BJ (cell line): ENCODE measurements at places on chromosomes 3 and 15.

DNA sequence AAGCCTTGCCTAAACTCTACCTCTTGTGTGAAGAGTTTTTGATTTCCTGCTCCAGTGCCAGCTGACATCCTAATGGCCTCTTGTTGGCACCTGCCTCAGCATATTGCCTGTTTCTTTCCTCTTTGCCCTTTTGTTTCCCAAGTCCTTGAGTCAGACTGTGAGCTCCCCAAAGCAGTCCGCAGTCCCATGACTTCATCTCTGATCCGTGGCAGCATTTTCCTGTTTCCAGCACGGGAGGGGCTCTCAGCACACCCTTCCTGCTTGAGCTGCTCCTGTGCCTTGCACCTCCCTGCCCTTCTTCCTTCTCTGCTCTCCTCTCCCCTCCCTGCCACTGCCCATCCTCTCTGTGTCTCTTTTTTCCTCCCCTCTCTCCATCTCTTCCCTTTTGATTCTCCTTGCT is 179.6 kb downstream of the EPHB1 start:
- no peak for DNase-seq

GRCh38 chr15:63436341-63436740 is 54.7 kb upstream of the CA12 start:
- no peak for DNase-seq

- no peak for DNase-seq
These were observed 21.6 kb upstream of the GCNT3 start for GRCh38 chr15:59590027-59590426.

GRCh38 chr3:10321630-10322351 is 879 bp upstream of the SEC13 start:
- no peak for DNase-seq

DNA sequence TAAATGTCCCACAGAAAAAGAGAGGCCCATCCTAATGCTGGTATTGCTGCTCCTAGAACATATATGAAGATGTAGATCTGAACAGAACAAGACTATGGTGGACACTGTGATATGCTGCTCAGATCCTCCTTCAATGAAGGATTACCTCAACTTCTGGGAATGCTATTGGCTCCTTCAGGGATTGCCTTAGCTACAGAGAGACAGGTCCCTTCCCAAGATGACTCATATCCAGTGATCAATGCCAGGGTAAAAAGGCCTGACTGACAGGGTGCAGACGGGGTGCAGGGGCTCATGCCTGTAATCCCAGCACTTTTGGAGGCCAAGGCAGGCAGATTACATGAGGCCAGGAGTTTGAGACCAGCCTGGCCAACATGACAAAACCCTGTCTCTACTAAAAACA is 20.5 kb upstream of the STAG1 start:
- DNase-seq: no peak

- peak; percentile 35 for DNase-seq
These were observed 84.1 kb downstream of the MEIS2 start for GRCh38 chr15:37016231-37016630.

DNA sequence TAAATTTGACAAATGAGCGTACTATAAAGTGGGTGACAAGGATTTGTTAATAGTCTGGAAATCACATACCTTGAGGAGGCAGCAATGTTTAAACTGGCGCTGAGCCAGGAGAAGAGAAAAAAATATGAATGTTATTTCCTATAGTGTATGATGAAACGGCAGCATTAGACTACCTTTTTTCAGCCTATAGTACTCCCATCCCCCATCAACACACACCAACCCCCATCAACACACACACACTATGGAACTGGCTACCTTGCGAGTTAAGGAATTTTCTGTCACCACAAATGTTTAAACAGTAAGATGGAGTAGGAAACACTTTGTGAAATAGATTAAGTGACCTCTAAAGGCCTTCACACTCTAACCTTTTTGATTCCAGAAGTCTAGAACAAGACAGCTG is 46.8 kb upstream of the ZCWPW2 start:
- DNase-seq: no peak

DNA sequence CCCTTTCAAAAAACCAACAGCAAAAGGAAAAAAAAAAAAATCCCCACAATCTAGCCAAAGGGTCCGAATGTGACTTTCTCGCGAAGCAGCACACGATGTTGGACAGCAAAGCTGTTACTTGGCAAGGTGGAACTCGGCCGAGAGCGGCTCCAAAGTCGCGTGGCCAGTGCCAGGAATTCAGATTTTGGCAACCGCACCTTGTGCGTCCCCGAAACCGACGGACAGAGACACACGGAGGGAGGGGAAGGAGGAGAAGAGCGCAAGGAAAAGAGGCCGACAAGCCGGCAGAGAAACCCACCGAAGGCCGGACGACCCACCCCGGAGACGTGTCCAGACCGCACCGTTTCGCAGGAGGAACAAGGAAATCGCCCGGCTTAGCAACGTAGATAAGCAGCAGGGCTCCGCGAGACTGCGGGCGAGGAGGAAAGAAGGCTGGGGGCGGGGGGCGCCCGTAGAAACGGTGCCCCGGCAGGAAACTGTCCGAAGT is 517.3 kb downstream of the MECOM start:
- DNase-seq: no peak

- DNase-seq: no peak
These were observed 227.7 kb downstream of the ADAMTS17 start for GRCh38 chr15:100114100-100114499.

DNA sequence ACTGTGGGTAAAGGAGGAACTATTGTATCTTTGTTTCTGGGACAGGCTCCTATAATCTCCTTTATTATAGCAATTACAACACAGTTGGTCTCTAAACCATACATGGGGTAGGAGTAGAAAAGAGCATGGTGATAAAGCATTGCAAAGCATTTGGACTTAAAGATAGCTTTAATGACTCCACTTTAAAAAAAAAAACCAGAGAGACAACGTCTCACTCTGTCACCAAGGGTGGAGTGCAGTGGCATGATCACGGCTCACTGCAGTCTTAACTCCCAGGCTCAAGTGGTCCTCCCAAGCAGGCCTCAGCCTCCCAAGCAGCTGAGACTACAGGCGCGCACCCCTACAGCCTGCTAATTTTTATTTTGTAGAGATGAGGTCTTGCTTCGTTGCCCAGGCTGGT is 68.2 kb downstream of the DENND4A start:
- DNase-seq: no peak

- DNase-seq: no peak
These were observed 43.9 kb upstream of the USP3 start for GRCh38 chr15:63460210-63461155.

GRCh38 chr3:58693940-58694850 is 27.6 kb upstream of the FAM3D start:
- DNase-seq: no peak

- DNase-seq: no peak
These were observed 259.5 kb upstream of the GRM7 start for GRCh38 chr3:6601374-6601773.

DNA sequence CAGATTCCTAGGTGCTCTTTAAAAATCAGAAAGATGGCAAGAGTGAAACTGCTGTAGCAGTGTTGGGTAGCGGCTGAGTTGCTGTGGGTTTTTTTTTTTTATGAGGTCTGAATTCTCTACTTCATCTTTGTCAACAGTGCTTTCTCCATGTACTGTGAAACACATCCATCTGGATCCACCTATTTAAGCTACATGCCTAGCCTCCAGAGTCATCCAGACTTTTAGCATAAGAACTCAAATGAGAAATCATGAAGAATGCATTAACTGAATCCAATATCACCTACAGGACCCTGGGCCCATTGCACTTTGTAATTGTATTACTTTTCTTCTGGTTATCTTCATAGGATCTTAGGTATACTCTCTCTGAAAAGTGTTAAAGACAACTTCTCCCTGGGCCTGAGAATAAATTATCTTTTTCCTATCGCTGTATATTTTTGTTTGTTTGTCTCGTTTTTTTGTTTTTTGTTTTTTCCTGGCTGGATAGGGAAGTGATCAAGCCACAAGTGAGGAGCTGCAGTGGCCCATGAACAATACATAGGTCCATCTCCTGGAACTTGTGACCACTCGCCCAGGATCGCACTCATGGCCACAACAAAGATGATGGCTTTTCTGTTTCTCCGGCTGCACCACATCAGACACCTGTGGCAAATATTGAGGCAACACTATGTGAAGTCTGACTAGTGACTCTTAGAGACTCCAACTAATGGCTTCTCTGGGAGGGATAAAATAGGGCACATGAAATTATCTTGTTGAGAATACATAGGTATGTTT is 609.9 kb upstream of the AGTR1 start:
- DNase-seq: no peak

DNA sequence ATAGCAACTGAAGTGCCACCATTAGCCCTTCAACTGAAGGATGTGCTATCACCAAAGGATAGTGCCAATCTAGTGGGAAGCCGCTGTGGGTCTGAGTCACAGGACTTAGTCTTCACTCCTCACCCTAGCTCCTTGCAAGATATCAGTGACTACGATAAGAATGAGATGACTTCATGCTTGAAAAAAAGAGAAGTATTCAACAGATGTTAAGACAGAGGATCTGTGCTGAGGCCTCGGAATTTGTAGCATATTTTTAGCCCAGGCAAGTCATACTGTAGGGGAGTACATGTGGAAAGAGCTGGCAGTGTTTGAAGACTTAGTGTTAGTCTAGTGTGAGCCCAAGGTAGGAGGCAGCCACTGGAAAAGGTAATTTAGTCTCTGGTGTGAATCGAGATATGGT is 270.7 kb upstream of the LRTM1 start:
- DNase-seq: peak; percentile 96

- peak; percentile 31 for DNase-seq
These were observed 72.3 kb downstream of the CD200R1L start for GRCh38 chr3:112774293-112774926.

DNA sequence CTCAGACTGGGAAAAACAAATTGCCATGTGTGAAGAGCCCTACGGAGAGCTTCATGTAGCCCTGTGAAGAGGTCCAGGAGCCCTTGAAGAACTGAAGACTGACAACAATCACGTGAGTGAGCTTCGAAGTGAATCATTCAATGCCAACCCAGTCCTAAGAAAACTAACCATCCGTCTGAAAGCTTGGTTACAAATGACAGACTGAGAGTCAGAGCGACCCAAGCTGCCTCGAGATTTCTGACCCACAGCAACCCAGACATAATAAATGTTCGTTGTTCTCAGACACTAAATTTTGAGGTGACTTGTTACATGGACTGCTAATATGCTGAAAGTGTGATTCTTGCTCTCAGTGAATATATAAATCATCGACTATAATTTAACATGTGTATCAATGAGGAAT is 987.2 kb upstream of the ROBO1 start:
- no peak for DNase-seq

DNA sequence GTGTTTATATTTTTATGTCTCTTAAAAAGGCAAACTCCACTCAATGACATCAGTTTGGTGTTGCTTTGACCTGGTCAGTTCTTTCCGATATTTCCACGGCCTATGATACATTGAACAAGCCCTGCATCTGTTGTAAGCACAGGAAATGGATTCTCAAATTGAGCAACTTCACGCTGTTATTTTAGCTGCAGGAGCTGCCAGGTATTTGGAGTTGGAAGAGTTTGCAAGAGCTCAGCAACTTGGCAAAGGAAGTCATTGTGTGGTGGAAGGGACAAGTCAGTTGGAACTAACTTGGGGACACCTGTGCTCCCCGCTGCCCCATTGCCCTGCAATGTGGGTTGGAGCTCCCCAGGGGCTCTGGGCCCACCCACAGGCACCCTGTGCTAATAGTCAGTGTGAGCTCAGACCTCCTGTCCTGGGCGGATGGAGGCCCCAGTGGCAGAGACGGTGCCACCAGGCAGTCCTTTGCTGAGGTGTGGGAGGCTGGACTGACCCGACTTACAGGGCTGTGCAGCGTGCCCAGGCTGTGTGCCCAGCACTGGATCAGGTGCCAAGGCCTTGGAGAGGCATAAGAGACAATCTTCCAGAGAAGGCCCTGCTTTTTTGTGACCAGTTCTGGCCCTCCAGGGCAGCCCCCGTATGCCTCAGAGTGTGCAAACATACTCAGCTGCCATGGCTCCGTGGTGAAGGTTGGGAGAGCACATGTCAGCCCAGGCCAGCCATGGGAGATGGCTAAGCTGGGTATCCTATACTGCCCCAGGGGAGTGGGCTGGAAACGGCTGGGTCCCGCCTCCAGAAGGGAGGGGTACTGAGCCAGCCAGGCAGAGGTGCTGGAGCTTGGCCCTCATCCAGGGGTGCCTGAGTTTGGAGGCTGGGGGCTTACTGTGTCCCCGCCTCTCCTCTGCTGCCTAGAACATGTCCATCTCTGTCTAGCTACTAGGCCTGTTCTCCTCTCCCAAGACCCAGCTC is 43.5 kb downstream of the KY start:
- no peak for DNase-seq

GRCh38 chr15:96790004-96790403 is 459.5 kb downstream of the NR2F2 start:
- DNase-seq: no peak
